ENCODE measurements at places on chromosomes 7 and 10.

DNA sequence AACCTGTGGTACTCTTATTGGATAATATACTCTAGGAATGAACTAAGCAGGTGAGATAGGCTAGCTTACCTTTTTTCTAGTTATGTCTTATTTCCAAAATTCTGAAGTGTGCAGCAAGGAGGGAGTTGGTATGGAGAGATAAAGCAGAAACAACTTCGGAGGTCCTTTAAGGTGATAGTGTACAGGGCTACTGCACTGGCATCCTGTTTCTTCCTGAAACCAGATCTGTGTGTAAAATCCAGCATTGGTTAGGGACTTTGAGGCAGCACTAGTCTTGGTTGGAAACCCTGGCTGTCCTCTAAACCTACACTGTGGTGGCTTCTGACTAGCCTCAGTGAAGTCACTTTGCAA, 66.9 kb upstream of the STRIP2 start:
- H3K4me1 ChIP-seq = peaks cover 15% of the 10 kb centered on the region
- no peak overlapping the region for H3K4me3 ChIP-seq
- no peaks in the 10 kb centered on the region for H3K27me3 ChIP-seq
- no peak for DNase-seq
- H3K27ac ChIP-seq = no peak overlapping the region

GRCh38 chr7:138799336-138800000, 1.5 kb upstream of the ATP6V0A4 start:
- H3K4me3 ChIP-seq = no peak overlapping the region
- H3K4me1 ChIP-seq = peaks cover 7% of the 10 kb centered on the region
- H3K27ac ChIP-seq = no peak overlapping the region
- no peaks in the 10 kb centered on the region for H3K27me3 ChIP-seq

DNA sequence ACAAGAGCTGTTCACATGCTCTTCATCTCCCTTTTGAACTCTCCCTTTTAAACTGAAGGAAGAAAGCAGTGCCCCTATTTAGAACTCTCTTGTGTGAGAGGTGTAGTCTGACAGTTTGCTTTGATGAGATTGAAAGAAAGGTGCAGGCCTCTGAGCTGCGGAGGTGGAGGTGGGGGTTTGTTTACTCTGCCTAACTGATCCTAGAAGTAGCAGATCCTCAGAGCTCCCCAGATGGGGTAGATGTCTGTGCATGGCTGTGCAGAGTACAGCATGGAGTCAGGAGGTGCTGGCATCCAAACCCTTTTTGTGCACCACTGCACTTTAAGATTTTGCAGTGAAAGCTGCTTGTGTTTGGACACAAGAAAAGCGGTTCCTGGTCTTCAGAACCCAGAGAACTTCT, 58.3 kb downstream of the MINDY4 start:
- H3K27me3 ChIP-seq = no peaks in the 10 kb centered on the region
- no peak overlapping the region for H3K27ac ChIP-seq
- H3K4me1 ChIP-seq = no peaks in the 10 kb centered on the region
- H3K4me3 ChIP-seq = no peak overlapping the region
- DNase-seq = no peak

- no peaks in the 10 kb centered on the region for H3K36me3 ChIP-seq
- no peaks in the 10 kb centered on the region for H3K27me3 ChIP-seq
- no peaks in the 10 kb centered on the region for H3K4me1 ChIP-seq
- no peak for DNase-seq
Observed at GRCh38 chr10:1602037-1602484, 135.3 kb downstream of the ADARB2 start.

Data from CD4-positive, alpha-beta T cell (primary cell).